ENCODE measurements at places on chromosomes 3 and 15. TPM values are rescaled to one million over a fixed set of nuclear protein-coding genes. Genes with fewer than 3 reads are reported as not detected.

The TIMP4 gene
- not detected for polyA plus RNA-seq

The ANKRD63 gene
- polyA plus RNA-seq, result not detected

The WDR53 gene
- polyA plus RNA-seq, result 16.6 TPM

The SLC22A13 gene
- 0.29 TPM for polyA plus RNA-seq

The NXPE3 gene
- polyA plus RNA-seq, result 22.1 TPM

The CTDSPL2 gene
- polyA plus RNA-seq, result 45.3 TPM

The ANKUB1 gene
- polyA plus RNA-seq, result 2.6 TPM

The CHRNB4 gene
- not detected for polyA plus RNA-seq

The ITIH1 gene
- polyA plus RNA-seq, result 1.7 TPM

The TNFAIP8L3 gene
- polyA plus RNA-seq, result not detected

The PIGZ gene
- 0.86 TPM for polyA plus RNA-seq

The DUOXA1 gene
- polyA plus RNA-seq, result not detected

The BLM gene
- 5.5 TPM for polyA plus RNA-seq

The IL17RE gene
- not detected for polyA plus RNA-seq

The SLC28A2 gene
- polyA plus RNA-seq, result not detected

The CNTN4 gene
- polyA plus RNA-seq, result not detected

The SLC22A14 gene
- polyA plus RNA-seq, result not detected

The THSD4 gene
- not detected for polyA plus RNA-seq

The CLDN18 gene
- polyA plus RNA-seq, result not detected

The C3orf20 gene
- polyA plus RNA-seq, result not detected

The RLBP1 gene
- polyA plus RNA-seq, result not detected

The KBTBD8 gene
- 22.8 TPM for polyA plus RNA-seq
